ENCODE measurements at places on chromosomes 16 and 17. TPM values are rescaled to one million over a fixed set of nuclear protein-coding genes. Genes with fewer than 3 reads are reported as not detected.

The ITGAL gene
- 1.5 TPM for total RNA-seq

The PRAC1 gene
- total RNA-seq, result not detected

The TMEM106A gene
- total RNA-seq, result 1.9 TPM

The ZNF750 gene
- 2.7 TPM for total RNA-seq

The NPB gene
- total RNA-seq, result 0.42 TPM

The SLC35G6 gene
- not detected for total RNA-seq

The G6PC1 gene
- total RNA-seq, result not detected

The MYO1D gene
- total RNA-seq, result 4.3 TPM

The KRTAP16-1 gene
- total RNA-seq, result not detected

DNA sequence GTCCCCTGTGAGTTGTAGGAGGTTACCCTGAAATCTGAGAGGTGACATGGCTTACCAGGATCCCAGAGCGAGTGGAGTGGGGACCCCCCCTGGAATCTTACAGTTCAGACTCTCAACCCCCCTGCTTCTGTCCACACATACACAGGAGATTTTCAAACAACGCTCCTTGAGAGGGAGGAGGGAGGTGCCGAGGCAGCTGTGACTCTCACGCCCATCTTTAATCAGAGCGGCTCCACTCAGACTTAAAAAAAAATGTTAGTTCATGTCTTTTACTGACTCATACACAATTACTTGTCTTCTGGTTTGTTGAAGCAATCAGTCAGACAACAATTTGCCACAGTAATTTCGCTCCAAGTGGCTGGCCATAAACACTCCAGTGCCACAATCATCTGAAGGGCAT, 15.4 kb upstream of the TMEM220 start:
- no peak for DNase-seq

DNA sequence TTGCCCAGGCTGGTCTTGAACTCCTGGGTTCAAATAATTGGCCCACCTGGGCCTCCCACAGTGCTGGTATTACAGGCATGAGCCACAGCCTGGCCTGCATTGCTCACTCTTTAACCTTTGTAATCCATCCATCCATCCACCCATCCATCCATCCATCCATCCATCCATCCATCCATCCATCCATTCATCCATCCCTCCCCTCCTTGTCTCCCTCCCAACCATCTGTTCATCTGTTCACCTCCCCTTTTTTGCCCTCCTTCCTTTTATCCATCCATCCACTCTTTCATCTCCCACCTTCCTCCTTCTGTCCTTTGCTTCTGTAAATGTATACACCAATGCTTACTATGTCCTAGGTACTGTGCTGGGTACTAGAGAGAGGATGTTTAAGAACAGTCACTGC, 65.5 kb downstream of the CDK5R1 start:
- no peak for DNase-seq

DNA sequence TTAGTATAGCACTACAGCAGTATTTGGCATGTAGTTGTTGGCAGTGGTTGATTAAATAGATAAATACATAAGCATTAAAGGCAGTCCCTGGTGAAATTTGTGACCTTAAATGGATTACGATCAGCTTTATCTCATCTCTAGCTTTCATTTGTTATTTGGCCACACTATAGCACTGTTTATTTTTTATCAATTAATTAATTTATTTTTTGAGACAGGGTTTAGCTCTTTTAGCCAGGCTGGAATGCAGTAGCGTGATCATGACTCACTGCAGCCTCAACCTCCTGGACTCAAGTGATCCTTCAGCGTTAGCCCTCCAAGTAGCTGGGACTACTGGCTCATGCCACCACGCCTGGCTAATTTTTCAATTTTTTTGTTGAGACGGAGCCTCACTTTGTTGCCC, 18.7 kb upstream of the ARHGAP17 start:
- DNase-seq, result no peak

- no peak for DNase-seq
These were observed 92.0 kb downstream of the ABCA8 start for GRCh38 chr17:68863091-68863652.

GRCh38 chr17:19755821-19756510, 7.9 kb upstream of the ALDH3A1 start:
- DNase-seq, result no peak

DNA sequence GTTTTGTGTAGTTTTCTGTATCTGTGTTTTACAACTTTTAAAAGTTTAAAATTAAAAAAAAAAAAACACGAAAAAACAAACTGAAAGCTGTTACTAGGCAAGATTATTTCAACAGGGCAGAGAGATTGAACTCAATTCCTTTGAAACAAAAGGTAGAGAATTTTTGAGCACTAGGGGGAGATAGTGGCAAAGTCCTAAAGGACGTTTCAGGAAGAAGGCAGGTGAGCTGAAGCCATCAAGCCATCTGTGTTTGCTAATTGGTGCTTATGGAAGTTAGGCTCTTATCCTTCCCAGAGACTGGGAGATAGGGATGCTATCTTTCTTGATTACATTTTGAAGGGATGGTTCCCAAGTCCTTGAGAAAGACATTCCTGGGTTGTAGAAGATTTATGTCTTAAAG, 70.6 kb upstream of the CLEC3A start:
- no peak for DNase-seq

DNA sequence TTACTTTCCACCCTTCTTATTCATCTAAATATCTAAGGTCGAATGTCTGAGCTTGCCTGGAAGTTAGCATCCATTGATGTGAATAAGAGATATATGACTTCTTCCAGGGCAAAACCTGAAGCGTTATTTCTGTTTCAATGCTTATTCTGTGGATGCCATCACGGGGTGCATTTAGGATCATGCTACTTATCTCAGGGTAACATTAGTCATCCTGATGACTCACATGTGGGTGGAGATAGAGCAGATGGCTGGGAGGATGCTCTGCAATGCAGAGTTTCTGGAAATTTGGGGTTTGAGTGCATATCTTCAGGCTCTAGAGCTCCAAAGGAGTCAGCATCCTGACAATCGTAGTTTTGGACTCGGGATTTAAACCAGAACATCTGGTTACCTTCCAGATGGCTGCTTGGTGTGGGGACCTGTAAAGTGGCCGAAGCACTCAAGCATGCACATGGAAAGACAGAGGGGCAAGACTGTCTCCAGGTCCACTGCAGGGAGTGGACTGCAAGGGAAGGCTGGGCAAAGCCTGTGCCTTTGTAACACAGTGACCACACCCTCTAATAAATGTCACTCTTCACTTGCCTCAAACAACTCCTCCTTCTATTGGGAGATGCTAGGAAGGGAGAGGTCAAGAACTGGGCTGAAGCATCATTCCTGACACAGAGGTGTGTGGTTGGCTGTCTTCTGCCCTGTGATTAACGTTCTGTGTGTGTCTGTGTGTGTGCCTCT, 175.2 kb upstream of the SALL1 start:
- no peak for DNase-seq

DNA sequence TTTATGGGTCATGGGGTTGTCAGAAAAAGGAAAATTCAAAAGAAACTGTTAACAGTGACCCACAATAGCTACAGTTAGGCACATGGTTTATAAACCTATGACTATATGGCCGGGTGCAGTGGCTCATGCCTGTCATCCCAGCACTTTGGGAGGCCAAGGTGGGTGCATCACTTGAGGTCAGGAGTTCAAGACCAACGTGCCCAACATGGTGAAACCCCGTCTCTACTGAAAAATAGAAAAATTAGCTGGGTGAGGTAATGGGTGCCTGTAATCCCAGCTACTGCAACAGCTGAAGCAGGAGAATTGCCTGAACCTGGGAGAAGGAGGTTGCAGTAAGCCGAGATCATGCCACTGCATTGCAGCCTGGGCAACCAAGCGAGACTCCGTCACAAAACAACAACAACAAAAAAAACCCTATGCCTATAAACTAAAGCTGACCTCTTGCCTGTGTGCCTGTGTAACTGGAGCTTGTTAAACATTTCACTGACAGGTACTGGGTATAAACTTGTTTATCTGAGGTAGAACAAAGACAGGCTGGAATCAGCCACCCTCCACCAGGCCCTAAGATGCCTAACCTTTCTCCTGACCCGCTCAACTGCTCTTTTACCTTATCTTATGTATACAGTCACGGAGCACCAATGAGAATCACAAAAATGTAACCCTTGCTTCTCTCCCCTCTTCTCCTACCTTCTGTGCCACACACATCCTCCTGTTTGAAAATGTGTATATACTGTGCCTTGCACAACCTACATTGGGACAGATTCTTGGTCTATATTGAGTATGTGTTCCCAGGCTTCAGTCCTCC, 62.9 kb upstream of the ATF7IP2 start:
- DNase-seq, result no peak

GRCh38 chr17:2237950-2238349, 65.6 kb downstream of the SMG6 start:
- DNase-seq, result no peak

- DNase-seq, result no peak
These were observed 10.3 kb upstream of the ABCC12 start for GRCh38 chr16:48165961-48166578.

DNA sequence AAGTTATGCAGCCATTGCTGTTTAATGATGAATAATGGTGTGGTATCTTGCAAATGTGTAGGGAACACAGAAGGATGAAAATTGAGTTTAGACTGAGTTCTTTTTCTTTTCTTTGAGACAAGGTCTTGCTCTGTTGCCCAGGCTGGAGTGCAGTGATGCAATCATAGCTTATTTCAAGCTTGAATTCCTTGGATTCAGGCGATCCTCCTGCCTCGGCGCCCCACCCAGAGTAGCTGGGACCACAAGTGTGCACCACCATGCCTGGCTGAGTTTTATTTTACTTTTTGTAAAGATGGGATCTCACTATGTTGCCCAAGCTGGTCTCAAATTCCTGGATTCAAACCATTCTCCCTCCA, 74.6 kb upstream of the TBC1D3K start:
- no peak for DNase-seq

DNA sequence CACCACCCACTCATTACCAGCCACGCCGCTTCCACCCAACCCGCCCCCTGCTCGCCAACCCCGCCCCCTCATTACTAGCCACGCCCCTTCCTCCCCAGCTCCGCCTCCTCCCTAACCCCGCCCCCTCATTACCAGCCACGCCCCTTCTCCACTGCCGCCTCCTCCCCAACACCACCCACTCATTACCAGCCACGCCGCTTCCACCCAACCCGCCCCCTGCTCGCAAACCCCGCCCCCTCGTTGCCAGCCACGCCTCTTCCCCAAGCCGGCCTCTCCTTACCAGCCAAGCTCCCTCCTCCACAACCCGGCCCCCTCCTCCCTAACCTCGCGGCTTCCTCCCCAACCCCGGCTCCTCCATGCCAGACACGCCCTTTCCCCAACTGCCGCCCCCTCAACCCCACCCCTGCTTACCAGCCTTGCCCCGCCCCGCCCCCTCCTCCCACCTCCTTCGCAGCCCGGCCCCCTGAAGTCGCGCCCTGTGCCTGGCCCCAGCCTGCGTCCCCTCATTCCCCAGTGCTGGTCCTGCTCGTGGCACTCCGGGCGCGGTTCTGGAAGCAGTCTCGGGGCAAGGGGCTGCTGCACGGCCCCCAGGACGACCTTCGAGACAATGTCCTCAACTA, 7.3 kb downstream of the SLC22A31 start:
- peak; percentile 80 for DNase-seq

DNA sequence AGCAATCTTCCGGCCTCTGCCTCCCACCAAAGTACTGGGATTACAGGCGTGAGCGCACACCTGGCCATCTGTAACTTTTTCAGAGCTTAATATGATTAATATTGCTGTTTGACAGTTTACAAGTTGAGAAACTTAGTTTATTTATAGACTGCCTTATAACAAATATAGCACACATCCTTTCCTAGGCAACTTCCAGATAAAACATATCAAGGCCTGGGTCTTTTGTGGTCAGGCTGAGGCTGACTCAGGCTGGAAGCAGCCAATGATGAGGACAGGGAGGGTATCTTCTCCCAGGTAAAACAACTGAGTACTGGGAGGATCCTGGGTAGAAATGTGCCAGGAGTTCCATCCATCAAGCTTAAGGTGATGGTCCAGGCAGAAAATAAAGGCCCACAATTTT, 16.2 kb downstream of the LUC7L start:
- DNase-seq, result no peak

- DNase-seq, result peak; percentile 92
These were observed 9.5 kb upstream of the ARL4D start for GRCh38 chr17:43389046-43389947.

- DNase-seq, result no peak
These were observed 107.9 kb upstream of the EEF2KMT start for GRCh38 chr16:5205361-5206040.

DNA sequence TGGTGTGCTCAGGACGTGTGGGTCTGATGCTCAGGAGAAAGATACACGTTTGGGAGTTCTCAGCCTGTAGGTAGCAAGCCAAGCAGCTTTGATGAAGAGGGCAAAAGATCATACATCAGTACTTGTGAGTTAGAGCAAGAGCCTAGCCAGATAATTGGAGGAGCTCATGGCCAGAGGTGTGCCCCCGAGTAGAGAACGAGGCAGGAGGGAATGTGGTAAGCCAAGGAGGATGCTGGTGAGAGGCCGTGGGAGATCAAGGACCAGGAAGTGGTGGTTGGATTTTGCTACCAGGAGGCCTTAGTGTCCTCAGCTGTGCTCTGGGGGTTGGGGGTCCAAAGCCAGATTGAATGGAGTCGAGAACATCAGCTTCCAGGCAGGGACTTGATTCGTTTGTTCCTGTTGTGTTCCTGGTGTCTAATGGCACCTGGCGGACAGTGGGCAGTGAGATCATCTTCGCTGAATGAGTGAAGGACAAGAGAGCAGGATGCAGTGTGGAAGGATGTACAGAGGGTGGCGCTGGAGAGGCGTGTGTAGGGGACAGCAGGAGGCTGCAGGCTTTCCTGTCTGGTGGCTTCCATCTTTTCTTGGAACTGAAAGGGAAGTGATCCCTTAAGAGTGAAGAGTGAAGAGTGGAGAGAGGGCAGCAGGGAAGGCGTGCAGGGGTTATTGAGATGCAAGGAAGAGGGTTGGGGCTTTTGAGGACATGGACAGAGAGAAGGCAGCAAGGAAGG, 11.6 kb downstream of the FBXL19 start:
- peak; percentile 71 for DNase-seq

GRCh38 chr17:42743595-42744282, 1.1 kb downstream of the EZH1 start:
- no peak for DNase-seq

- DNase-seq, result no peak
These were observed 3.3 kb downstream of the PRPSAP1 start for GRCh38 chr17:76350463-76350862.

DNA sequence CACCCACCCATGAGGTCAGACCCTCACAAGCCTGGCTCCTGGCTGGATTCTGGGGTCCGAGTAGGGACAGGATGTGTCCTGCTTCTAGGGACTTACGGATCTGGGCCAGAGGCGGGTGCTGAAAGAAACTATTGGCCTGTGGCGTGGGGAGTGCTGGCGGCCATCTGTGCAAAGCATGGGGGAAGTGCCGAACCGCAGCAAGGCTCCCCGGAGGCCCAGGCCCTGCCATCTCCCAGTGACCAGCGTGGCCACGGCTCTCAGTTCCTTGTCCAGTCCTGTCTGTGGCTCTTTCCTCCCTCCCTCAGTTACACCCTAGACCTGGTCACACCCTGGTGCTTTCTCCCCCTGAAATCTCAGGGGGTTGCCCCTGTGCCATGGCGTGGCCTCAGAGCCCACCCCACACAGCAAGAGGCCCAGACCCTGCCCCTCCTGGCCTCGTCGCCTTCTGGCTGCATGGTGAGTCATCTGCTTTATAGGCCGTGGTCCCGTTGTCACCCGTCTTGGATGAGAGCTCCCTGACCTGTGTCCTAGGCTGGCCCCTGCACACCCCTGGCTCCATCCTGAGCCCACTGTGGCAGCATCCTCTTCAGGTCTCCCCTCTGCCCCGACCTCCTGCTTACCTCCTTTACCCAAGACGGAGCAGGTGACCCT, 54.5 kb downstream of the PRMT7 start:
- DNase-seq, result no peak
